NCI-H1694 (cell line): ENCODE measurements at places on chromosomes 13 and 19.
A peak's percentile ranks its signal among the peaks of the same experiment; 100 is the strongest.

DNA sequence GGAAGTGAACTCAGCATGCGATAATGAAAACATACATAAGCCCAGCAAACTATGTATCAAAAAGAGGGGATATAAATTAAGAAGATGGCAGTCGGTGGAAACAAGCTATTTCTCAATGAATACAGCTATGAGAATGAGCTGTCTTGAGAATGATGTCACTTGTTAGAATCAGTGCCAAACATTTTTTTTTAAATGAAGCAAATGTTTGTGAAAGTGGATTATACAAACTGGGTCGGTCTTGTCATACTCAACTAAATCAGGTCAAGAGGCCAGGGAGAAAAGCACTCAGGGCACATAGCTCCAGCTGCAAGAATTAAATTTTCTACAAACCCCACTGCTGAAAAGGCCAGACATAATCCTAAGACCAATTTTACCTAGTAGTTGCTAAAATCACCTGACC lies 1048.4 kb downstream of the SLITRK1 start:
- DNase-seq: no peak

GRCh38 chr19:10510301-10510802 lies 6.9 kb downstream of the S1PR5 start:
- no peak for DNase-seq

GRCh38 chr19:31119951-31120690 lies 229.1 kb downstream of the TSHZ3 start:
- DNase-seq: no peak

DNA sequence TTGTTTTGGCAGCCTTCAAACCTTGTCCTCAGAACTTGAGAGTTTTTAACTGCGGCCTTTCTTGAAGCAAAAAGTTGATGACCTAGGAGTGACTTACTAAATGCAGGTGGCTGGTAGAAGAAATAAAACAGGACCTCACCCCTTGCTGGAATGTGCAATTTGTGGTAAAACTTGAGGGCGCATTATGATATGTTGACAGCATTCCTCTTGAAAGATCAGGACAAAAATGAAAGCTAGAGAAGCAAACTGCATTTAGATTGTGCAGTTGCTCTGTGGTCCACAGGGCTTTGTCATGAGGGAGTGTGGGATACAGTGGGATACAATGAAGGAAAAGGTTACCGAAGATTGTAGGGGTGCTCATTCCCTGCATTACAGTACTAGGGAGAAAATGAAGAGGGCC lies 504.2 kb downstream of the GPC6 start:
- no peak for DNase-seq

DNA sequence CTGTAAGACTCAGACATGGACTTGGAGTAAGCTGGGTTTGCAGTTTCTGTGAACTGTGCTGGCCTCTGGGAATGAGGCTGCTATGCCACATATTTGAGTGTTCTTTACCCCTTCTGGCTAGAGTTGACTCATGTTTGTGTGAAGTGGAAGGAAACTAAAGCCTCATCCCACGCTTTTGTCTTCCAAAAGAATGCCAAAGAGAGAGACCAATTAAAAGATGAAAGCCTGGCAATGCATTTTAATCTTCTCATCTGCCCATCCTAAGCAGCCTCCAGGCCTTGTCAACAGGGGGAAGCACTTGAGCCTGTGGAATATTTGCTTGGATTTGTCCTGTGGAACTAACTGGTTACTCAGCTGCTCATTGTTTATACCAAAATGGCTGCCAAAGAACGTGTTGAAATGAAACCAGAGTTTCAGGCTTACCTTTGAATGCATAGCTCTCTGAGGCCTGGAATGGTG lies 49.1 kb downstream of the LMO7 start:
- DNase-seq: peak; percentile 8

GRCh38 chr13:42807241-42807640 lies 25.9 kb downstream of the FAM216B start:
- DNase-seq: no peak

DNA sequence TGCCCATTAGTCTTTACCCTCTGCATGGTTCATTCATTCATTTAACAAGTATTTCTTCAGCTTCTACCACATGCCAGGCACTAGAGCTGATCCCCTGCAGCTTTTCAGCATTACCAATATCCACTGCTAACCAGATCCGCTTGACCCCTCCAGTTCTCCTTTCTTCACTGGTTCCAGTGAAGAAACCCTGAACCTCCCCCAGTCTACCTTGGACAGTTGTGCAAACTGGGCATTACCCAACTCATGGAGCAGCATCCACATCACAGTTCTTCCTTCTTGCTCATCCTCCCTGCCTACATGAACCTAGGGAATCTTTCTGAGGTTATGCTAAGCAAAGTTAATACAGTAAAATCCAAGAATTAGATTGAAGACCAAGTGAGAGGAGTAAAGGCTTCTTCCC lies 78.7 kb upstream of the SERP2 start:
- DNase-seq: no peak

GRCh38 chr13:20521364-20522115 lies 4.1 kb downstream of the CRYL1 start:
- no peak for DNase-seq

DNA sequence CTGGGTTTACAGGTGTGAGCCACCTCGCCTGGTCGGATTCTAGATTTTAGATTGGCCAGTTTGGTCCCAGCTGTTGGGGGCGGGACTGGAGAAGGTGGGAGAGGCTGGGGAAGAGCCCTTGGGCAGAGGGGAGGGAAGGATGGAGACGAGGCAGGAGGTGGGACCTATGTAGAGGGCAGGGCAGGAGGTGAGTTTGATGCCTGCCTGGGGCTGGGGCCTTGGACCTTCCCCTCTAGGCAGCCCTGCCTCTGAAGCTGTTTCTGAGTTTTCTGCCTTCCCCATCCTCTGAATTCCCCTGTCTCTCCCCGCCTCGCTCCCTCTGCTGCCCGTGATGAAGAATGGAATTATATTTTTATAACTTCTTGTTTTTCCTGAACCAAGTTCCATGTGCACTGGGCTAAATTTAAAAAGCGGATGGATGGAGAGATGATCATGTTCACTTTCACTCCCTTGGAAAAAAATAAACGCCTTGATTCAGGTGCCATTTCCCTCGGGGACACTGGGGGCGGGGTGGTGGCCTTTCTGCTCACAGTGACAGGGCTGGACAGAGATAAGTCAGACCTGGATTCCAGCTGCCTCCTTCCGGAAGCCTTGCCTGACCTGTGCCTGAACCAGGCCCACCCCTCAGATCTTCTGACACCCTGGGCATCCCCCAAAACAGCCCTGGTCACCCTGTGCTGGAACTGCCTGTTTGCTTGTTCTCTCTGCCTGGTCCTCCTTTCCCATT lies 16.5 kb upstream of the TNFAIP8L1 start:
- no peak for DNase-seq

DNA sequence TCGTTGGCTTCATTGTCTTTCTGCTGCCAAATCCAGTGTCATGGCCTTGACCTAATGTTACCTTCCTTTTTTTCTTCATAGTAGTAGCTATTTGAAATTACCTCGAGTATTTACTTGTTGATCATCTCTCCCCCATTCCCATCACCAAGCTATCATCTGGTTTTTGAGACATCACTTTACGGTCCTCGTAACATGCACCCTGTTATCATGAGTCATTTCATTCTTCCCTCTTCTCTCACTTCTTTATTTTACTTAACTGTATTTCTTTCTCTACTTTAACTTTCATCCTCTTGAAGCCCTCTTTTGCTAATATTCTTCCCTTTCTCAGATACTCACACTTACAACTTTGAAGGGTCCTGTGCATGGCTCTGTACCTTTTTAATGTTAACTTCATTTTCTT lies 31.8 kb downstream of the TPP2 start:
- no peak for DNase-seq
